ENCODE measurements at places on chromosomes 1 and 21.

DNA sequence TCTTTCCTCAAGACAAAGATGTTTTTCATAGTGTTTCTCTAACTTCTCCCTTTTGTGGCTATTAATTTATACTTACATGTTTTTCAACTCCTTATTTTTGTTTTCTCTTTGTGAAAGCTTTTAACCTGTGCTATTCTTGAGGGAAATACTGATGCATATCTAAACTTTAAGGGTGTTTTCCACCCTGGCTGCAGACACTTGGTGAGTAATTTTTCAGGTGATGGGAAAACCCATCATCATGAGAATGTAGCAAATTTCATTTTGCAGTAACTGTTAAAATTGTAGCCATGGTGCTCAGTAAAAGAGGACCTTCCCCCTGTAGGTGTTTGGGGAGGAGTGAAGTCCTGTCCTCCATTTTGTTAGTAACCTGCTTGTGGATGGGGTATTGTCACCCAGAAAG, 124.2 kb downstream of the LIPI start:
- no peak for DNase-seq

GRCh38 chr1:156953571-156953970, 33.1 kb downstream of the LRRC71 start:
- no peak for DNase-seq

DNA sequence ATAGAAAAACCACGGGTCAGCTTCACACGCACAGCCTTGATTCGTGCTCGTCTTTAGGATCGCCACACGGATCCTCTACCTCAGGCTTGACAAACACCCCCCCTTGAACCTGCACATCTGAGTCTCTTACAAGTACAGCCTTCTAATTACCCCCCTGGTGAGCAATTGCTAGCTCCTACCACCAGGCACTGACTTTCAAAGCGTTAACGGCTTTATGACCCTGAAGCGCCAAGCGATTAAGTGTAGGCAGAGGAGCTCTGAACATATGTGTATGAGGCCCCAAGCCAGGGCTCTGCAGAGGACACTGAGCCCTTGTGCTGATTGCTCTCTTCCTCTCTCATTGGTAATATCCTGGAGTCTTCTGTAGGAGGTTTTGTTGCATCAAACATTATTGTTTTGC, 55.7 kb upstream of the EPHA8 start:
- DNase-seq, result peak; percentile 84

DNA sequence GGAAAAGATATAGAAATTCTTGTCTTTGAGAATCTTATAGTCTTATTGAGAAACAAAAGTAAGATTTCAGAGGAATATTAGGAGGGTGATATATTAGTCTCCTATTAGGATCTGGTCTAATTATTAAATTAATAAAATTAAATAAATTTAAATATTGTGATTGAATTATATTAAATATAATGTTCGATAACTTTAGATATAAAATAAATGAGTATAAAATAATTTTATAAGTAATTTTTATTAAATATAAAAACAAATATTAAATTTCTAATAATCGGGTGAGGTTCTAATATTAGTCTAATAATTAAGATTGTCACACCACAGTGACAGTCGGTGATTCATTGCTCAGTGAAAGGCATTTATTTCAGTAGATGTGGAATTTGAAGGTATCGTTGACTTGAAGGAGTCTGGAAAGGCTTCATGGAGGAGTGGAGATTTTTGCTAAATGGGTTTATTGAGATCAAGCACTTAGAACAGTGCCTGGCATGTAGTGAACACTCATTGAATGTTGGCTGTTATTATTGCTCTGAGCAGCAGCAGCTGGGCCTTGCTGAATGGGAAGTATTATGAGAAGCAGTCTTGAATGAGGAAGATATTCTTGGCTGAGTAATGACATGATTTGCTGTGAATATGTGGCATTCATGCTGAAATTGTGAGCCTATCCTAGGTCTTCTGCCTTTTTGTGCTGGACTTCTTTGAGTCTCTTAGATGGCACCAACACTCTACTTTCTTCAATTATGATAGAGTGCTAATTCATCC, 74.6 kb downstream of the USP25 start:
- no peak for DNase-seq

GRCh38 chr1:21937034-21937371, at the start of gene HSPG2:
Gene HSPG2, minus strand, starts transcription at chr1:21937310. Its CDS starts 93 bp downstream, at chr1:21937217.
- DNase-seq, result no peak

DNA sequence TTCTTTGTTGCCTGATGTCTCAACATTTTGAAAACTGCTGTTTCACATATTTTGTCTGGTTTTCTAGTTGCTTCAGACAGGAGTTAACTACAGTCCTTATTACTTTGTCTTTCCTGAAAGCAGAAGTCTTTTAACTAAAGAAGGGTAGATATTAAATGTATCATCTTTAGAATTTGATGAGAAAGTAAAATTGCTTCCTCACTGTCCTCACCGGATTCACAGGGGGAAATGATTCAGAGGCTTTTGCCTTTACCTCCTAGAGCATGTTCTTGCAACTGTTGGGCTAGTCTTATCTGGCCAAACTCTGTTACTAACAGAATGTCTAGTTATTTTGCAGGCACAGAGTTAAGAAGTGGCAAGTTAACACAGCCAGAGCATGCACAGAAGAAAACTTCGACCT, 107.2 kb upstream of the VAV3 start:
- DNase-seq, result no peak

DNA sequence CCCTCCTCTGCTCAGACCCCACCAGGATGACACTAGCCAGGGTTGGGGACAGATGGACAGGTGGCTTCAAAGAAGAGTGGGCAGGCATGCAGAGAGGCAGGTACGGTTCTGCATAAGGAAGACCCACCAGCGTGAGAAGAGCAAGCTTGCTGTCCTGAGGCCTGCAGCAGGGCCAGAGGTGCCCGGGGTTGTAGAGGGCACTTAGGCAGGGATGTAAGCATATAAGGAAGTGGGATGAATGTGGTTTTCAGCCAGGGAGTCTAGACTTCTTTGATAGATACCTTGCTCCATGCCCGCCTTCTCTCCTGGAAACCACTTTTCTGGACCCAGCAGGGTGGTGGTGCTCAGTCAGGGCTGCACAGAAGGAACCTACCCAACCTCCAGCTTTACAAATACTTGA, 1.4 kb downstream of the TTC39A start:
- no peak for DNase-seq

DNA sequence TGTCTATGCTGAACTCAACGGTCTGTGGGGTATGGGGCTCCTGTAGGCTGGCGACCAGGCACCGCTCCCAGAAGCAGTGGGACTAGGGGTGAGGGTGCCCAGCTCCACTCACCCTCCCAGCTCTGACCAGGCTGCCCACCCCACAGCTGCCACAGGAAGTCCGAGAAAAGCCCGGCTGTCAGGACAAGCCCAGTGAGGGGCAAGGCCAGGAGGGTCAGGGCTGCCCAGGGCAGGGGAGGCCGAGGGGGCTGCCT, 3.5 kb upstream of the TMEM52 start:
- no peak for DNase-seq

- DNase-seq, result no peak
Measured at GRCh38 chr1:205532026-205532898, 27.8 kb downstream of the CDK18 start.

- no peak for DNase-seq
Measured at GRCh38 chr1:218983433-218983832, 190.2 kb upstream of the LYPLAL1 start.

DNA sequence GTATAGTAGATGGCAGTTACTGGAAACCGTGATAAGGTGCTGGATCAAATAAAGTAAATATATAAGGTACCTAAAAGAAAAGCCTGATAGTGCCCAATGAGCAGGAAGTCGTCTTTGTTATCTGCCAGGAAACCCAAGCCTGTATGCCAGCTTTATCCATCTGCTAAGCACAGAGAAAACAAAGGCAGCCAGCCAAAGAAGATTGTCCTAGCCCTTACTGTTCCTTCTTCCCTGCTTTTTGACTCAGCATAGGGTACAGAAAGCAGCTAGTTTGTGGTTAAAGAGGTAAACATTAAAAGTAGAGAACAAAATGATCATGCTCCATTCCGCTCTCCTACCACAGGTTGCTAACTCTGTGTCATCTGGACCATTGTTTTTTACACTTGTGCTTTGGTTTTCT, 10.1 kb downstream of the KRTAP22-2 start:
- DNase-seq, result no peak

DNA sequence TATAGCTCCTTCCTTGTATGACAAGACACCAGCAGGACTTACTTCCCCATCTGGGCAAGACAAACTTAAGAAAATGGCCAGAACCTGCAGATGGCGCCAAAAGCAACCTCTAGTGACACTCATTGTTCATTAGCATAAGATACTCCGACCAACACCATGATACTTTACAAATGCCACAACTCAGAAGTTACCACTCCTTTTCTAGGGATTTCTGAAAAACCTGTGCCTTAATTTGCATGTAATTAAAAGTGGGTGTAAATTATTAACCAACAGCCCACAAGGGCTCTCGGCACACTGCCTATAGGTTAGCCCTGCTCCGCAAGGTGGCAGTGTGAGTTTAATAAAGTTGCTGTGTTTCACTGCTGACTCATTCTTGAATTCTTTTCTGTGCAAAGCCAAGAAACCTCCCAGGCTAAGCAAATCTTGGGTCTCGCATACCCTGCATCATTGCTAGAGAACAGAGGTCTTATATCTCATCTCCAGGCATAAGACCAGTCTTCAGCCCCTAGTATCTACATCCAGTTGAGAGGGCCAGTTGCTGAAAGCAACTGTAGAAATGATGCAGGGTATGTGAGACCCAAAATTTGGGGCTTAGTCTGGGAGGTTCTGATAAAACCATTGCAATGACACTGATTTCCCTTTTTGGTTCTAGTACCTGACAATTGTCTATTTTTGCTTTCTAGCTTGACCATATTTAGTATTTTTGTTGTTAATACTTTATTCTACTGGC, 86.4 kb downstream of the FAF1 start:
- DNase-seq, result no peak

GRCh38 chr1:232382671-232383070, 247.3 kb downstream of the SIPA1L2 start:
- no peak for DNase-seq

- no peak for DNase-seq
Measured at GRCh38 chr21:18460979-18461378, 57.4 kb upstream of the TMPRSS15 start.
